Hypothalamus (tissue), 51 donors: ENCODE measurements at places on chromosomes 7 and 10.

GRCh38 chr7:151314401-151314800 is 27.2 kb upstream of the NUB1 start:
- no peak for DNase-seq

- DNase-seq, result no peak
These were observed 30.8 kb upstream of the SAR1A start for GRCh38 chr10:70201105-70201504.

GRCh38 chr10:97820096-97820704 is 29.4 kb upstream of the GOLGA7B start:
- DNase-seq, result no peak

DNA sequence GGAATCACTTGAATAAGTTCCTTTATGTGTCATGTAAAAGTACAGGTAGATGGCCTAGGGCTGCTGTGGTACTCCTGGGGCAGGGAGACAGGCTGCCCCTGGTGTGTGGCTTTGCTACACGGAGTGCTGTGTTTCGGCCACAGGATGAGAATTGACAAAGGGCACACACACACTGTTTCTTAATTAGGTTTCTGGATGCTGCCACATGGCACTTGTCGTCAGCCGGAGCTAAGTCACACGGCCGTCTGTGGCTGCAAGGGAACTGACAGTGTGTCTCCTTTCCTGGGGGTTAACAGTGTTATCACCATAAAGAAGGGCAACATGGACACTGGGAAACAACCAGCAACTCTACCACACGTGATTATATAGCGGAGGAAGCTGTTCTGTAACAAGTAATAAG is 55.7 kb upstream of the CREB5 start:
- DNase-seq, result no peak

DNA sequence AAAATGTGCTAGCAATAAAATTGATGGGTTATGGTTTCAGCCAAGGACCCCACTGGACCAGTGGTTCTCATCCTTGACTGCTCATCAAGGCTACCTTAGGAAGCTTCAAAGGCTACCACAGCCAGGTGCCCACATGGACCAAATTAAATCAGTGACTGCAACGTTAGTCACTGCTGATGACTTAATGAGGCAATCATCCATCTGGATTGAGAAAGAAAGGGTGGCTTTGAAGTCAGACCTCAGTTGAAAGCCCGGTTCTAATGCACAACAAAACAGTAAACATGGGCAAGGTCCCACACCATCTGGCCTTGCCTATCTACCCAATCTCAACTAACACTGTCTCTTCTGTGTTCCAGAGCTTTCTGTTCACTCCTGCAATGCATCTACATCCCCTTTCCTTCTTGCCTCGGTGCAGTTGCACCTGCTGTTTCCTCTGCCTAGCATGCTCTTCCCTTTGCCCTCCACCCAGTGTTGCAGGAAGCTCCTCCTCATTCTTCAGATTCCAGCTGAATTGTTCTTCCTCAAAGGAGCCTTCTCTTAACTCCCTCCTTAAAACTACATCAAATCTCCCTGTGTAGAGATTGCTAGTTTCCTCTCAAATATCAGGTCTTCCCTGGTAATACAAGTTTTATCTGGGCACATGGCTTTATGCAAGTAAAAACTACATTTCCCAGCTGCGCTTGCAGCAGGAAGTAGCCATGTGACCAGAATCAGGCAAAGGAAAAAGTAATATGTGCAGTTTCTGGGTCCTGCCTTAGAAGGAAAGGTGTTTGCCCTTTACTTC is 10.3 kb upstream of the KCNK18 start:
- no peak for DNase-seq

DNA sequence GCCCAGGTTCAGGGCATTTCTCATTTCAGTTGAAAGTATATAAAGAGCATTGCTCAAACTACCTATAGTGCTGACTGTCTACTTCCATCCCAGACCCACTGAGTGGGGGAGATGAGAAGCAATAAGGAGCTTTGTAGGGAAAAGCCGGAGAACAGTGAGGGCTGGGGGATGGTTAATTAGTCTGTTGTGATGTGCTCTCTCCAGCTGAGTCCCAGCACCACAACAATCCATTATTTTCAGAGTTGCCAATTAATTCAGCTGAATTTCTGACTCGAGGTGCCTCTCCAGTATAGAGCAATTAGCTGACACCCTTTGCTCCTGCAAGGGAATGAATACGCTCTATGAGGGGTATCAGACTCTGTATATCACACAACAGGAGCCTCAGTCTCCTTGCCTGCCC is 1118.6 kb downstream of the SORCS3 start:
- DNase-seq, result no peak

DNA sequence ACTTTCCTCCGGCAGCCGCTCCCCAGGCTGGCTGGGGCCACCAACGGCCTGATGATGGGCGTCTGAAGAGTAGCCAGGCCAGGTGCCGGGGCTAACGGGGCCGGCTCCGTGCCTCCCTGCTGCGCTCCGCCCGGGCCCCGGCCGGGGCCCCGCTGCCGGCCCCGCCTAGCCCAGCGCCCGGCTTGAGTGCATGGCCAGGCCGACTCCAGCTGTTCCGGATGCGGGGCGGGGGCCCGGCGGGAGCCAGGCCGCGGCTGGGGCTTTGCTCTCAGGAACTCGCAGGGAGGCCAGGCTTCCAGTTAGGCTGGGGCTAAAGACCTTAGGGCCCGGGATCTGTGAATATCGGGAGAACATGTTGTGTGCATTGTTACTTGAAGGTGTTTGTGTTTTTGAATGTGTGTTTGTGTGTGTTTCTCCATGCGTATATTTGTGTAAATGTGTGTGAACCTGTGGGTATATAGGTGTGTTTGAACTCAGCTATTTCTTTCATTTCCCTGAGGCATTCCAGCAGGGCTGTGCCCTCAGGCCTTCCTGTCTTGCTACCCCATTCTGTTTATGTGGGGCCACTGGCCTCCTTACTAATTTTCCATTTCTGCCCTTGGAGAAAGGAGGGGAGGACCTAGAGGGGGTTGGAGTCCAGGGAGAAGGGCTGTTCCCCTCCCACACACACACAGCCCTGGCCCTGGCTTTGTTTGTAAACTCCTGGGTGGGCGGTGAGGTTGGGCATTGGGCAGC is 1.1 kb upstream of the LBX1 start:
- no peak for DNase-seq

DNA sequence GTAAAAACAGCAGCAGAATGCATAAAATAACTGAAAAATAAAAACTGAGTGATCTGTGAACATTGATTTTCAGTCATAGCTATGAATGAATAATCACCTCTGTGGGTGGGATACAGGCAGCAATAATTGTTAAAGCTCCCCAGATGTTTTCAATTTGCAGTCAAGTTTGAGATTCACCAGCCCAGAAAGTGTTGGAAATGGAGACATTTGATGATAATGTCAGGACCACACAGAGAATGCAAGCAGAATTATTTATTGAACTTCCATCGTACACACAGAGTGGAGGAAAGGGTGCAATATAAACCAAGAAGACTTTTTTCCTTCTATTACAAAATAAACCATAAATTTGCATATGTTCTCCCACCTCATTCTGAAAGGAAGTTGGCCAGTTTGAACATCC is 601.7 kb downstream of the ANKRD7 start:
- DNase-seq, result no peak

DNA sequence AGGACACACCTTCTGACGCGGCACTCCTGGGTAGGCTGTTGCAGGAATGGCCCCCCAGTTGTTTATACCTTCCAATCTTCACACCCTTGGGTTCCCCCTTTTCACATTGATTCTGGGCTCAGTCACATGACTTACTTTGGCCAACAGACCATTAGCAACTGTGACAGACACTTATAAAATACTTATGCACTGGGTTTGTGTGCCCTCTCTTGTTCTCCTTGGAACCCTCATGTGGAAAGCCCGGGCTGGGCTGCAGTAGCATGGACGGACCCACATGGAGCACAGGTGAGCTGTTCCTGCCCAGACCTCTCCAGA is 69.0 kb downstream of the ATXN7L1 start:
- DNase-seq, result no peak

DNA sequence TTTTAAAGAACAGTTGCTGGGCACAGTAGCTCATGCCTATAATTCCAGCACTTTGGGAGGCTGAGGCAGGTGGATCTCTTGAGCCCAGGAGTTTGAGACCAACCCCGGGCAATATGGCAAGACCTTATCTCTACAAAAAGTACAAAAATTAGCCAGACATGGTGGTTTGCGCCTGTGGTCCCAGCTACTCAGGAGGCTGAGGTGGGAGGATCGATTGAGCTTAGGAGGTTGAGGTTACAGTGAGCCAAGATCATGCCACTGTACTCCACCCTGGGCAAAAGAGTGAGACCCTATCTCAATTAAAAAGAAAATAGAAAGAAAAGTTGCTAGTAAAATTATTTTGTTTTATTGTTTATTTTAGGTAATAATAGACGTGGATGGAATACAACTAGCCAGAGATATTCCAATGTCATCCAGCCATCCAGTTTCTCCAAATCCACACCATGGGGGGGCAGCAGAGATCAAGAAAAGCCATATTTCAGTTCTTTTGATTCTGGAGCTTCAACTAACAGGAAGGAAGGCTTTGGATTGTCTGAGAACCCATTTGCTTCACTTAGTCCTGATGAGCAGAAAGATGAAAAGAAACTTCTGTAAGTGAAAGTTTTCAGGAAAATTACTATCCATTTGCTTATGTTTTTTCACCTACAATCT is 3.0 kb downstream of the NUP42 start:
- no peak for DNase-seq

- no peak for DNase-seq
These were observed 21.8 kb downstream of the SEMA3C start for GRCh38 chr7:80896906-80897598.

- DNase-seq, result no peak
These were observed 158.5 kb downstream of the PTPRN2 start for GRCh38 chr7:158428837-158429753.

DNA sequence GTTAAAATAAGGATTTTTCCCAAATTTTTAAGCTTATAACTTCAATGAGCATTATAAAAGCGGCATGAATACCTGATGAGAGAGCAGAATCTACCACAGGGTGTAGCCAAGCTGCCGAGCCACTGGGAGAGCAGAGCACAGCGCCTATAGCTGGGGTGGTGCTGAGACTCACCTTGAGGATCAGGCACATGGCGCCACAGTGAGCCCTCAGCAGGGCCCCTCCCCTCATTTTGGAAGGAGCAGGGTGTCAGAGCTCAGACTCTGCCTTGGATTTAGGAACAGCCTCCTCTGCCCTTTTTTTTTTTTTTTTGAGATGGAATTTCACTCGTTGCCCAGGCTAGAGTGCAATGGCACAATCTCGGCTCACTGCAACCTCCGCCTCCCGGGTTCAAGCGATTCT is 118.6 kb downstream of the SRPK2 start:
- DNase-seq, result no peak

DNA sequence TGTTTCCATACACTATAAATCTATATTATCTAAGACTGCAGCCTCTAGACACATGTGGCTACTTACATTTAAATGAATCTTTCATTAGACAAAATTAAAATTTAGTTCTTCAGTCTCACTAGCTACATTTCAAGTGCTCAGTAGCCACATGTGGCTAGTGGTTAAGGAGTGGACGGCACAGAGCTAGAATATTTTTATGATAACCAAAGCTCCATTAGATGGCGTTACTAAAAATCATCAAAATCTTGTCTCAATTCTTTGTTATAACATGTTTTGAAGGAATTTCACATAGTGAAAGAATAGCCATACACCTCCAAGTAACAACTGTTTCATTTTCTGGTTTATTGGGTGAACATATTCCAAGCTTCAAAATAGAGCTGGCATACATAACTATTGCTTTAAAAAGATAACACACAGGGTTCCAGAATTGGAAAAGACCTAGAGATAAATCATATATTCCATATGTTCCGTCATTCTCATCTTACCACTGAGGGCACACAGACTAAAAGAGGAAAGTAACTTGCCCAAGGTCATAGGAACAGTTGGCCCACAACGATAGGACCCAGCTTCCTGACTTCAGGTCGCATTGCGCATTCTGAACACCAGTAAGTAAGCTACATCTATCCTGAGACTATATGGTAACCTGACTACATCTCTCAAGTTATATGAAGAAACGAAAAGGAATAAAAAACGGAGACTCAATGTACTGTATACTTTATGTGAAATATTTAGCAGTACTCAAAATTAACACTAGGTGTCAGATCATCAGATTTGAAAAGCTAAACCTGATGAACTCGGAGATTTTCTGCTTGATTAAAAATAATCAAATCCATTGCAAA is 66.6 kb downstream of the CAV1 start:
- no peak for DNase-seq

- no peak for DNase-seq
These were observed 98.4 kb upstream of the SAMD8 start for GRCh38 chr10:75013007-75013406.

DNA sequence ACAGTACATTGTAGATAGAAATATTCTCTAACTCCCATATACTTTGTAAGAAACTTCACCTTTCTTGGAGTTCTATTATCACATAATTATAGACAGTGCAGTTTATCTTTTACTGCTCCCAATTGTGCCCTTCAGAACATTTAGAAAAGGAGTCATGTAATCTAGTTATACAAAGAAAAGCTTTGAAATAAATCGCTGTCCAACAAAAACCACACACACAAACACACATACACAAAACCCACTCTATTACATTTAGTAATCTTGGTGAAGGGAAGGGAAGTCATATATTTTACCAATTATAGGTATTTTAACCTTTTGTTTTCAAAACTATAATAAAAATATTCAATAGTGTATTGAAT is 26.9 kb downstream of the ARL4A start:
- DNase-seq, result no peak

DNA sequence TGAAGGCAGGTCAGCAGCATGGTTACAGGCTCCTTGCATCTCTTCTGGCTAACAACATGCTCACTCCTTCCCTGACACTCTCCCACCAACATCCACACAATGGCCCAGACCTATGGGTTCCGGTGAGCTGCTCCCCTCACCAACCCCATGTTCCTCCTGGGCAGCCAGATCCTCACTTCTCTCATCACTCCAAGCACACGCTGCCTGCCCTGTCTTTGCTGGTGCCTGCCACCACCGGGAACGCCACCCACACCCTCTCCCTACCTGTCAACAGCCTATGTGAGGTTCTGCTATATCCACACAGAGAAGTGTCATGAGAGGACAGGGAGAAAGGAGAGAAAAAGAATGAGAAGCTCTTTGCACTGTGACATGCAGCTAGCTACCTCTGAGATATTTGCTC is 14.6 kb downstream of the PARP12 start:
- DNase-seq, result no peak

GRCh38 chr10:59098387-59098786 is 78.1 kb upstream of the PHYHIPL start:
- no peak for DNase-seq

DNA sequence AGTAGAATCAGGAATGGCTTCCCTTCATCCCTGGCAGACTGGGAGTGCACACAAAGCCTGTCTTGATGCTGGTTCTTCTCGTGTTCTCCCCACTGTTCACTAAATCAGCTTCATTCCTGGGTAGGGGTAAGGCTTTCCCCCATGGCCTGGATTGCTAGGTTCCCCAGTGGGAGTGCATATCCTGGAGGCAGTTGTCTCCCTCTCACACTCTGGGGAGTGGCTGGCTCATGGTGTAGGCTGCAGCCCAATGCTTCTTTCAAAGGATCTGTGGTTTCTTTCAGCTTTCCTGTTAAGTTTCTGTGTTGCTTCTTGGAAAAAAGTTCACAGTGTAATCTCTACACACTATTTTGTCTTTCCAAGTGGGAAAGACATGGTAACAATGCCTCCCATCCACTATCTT is 32.6 kb upstream of the ARMC3 start:
- no peak for DNase-seq
